Psoas muscle (tissue), 8 donors: ENCODE measurements at places on chromosomes 16 and 17. TPM values are rescaled to one million over a fixed set of nuclear protein-coding genes. Genes with fewer than 3 reads are reported as not detected.

DNA sequence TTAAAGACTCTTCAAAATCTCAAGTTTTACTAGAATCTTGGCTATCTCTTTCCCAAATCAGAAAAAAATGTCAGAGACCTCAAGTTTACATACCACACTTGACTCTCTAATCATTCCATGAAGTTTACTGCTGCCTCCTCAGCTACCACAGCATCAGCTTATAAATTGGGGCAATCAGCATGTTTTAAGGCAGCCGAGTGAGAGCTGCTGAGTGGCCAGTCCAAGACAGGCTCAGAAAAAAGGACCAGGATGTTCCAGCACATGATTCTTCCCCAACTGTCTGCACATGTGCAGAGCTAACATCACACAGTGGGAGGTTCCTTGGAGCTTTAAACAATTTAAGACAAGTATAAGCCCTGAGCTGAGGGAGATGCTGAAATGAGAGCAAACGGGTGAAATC, 140.6 kb upstream of the NUDT7 start:
- no peaks in the 10 kb centered on the region for H3K27me3 ChIP-seq
- no peak for DNase-seq
- no peak overlapping the region for H3K4me3 ChIP-seq
- H3K27ac ChIP-seq: no peak overlapping the region
- H3K4me1 ChIP-seq: no peaks in the 10 kb centered on the region

DNA sequence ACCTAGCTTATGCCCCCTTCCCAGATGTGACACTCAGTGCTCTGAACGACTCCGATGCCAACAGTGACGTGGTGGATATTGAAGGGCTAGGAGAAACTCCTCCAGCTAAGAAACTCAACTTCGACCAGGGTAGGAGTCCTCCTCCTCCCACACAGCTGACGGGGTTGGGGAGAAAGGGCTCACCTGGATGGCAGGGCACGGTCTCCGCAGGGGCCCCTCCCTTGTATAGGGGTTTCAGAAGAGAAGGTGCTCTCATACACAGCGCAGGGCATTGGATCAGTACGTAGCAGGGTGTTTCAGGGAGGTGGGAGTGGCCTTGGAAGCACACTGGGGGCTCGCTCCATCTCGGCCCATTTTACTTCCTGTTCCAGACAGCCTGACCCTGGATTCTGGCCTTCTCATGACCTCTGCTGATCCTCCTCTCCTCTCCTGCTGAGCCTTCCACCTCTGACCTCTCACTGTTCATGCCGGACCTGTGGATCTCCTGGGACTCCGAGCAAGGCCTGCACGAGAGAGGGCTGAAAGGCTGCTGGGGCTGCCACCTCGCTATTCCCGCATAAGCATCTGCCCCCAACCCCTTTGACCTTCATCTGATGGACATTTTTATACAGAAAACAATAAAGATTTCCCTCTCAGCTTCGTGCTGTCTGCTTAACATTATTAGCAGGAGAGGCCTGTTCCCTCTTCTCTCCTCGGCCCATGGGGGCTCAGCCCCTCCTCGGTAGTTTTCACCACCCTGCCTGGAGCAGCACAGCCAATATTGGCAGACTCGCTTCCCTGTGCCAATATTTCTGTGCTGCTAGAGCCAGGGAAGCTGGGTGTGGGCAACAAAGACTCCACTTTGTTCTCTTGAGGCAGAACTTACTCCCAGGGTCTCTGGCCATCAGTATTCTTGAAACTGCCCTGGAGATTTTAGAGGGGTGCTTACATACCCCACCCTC, 4.7 kb downstream of the RNASEK start:
- peak overlapping the region; percentile 80 for H3K27ac ChIP-seq
- no peaks in the 10 kb centered on the region for H3K36me3 ChIP-seq
- peak overlapping the region; percentile 70 for H3K4me3 ChIP-seq
- peaks cover 30% of the 10 kb centered on the region for H3K4me1 ChIP-seq

DNA sequence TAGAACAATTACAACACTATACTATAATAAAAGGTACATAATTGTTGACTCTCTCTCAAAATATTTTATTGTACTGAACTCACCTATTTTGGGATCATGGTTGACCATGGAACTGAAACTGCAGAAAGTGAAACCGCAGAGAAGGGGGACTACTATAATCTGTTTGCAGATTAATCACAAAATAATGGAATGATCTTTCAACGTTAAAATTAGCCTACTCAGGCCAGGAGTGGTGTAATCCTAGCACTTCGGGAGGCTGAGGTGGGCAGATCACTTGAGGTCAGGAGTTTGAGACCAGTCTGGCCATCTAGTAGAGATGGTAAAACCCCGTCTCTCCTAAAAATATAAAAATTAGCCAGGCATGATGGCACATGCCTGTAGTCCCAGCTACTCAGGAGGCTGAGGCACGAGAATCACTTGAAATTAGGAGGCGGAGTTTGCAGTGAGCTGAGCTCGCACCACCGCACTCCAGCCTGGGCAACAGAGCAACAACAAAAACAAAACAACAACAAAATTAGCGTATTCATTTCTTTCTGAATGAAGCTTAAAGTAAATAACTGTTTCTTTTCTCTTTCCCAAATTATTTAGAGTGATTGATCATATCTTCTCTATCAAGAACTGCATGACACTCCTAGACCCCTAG, 45.6 kb downstream of the IKZF3 start:
- no peak overlapping the region for H3K4me3 ChIP-seq
- H3K36me3 ChIP-seq: no peaks in the 10 kb centered on the region
- no peak for DNase-seq
- no peaks in the 10 kb centered on the region for H3K27me3 ChIP-seq

- no peak for DNase-seq
- H3K4me3 ChIP-seq: no peak overlapping the region
- no peaks in the 10 kb centered on the region for H3K36me3 ChIP-seq
- H3K27ac ChIP-seq: peak overlapping the region; percentile 69
- no peaks in the 10 kb centered on the region for H3K27me3 ChIP-seq
These were observed 17.3 kb downstream of the CCR7 start for GRCh38 chr17:40547785-40548478.

DNA sequence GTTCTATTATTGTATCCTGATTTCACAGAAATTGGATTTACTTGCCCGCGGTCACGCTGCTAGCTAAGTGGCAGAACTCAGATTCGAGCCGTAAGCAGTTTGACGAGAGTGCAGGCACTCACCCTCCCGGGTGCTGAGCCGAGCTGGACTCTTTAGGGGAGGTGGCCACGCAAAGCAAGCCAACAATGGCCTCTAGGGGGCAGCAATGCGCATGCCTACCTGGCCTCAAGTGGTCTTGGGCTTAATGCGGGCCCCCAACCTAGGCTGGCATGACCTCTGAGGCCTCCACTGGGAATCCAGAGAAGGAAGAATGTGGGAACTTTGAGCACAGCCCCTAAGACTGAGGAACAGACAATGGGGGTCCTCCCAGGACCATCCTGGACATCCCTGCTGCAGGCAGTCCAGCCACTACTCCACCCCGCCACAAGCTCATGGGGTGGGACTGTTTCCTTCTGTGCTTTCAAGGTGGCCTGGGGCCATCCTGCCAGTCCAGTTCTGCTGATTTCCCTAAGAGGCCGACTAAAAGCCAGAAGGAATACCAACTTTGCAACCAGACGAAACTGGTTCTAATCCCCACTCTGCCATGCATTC, 276.5 kb downstream of the XYLT1 start:
- peak; percentile 38 for DNase-seq
- no peaks in the 10 kb centered on the region for H3K27me3 ChIP-seq
- no peak overlapping the region for H3K4me3 ChIP-seq

The PNMT gene
- 14.9 TPM for total RNA-seq

The CD300H gene
- not detected for total RNA-seq

The HOXB5 gene
- total RNA-seq: not detected

The KRT25 gene
- total RNA-seq: not detected

GRCh38 chr17:78484271-78485246, 92.6 kb downstream of the DNAH17 start:
- no peak overlapping the region for H3K4me3 ChIP-seq
- no peak for DNase-seq
- no peak overlapping the region for H3K27ac ChIP-seq
- H3K36me3 ChIP-seq: no peaks in the 10 kb centered on the region

DNA sequence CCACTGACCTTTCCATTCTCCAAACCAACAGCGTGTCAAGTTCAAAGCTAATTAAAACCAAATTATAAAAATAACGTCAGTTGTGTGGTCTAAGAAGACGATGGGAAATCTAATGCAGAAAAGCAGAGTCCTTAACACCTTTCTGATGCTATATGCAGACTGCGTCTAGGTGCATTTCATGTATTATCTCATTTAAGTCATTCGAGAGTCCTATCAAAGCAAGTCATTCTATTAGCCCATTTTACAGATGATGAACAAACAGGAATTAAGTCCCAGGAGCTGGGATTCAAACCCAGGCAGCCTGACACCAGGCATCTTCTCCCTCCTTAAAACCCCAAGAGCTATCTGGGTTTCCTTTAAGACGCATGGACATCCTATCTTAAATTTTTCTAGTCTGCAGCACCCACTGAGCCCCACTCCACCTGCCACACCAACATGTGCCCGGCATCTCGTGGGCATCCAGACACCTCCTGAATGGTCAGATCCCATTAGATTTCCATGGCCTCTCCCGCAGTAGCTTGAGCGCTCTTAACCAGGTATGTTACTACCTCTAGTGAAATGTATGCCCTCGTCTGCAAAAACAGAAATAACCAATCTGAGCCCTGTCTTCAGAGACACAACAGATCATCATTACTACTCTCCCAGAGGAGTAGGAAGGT, 115.1 kb downstream of the ZFHX3 start:
- no peak overlapping the region for H3K4me3 ChIP-seq
- H3K4me1 ChIP-seq: peaks cover 52% of the 10 kb centered on the region
- H3K36me3 ChIP-seq: no peaks in the 10 kb centered on the region
- H3K27me3 ChIP-seq: no peaks in the 10 kb centered on the region
